ENCODE measurements at places on chromosomes 1 and 21. TPM values are rescaled to one million over a fixed set of nuclear protein-coding genes. Genes with fewer than 3 reads are reported as not detected.

The SNAP47 gene
- total RNA-seq, result 46.2 TPM

The KIF14 gene
- total RNA-seq, result 12.8 TPM

The C1QTNF12 gene
- total RNA-seq, result 2.5 TPM

The ST6GALNAC3 gene
- total RNA-seq, result 24.7 TPM

The ZNF670 gene
- total RNA-seq, result 8.5 TPM

The ZNF644 gene
- 54.4 TPM for total RNA-seq

DNA sequence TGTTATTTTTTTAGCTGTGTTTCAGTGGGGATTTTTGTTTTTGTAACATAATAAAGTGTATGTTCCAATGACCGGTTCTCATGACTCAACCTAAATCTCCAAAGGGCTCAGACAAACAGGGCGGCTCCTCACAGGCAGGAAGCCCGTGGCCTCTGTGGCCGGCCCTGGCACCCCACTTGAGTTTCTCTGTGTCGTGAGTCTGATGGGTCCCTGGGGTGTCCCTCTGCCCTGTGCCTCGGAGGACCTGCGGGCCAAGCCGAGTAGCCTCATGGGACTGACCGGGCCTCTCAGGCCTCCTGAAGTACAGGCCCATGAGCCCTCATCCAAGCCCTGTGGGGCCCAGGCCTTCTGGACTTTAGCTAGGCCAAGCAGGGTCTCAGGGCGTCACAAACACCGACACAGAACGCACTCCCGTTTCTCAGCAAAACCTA is 16.1 kb upstream of the CCDC27 start:
- H3K4me3 ChIP-seq, result no peak overlapping the region
- H3K36me3 ChIP-seq, result no peaks in the 10 kb centered on the region
- H3K4me1 ChIP-seq, result no peaks in the 10 kb centered on the region
- no peak for DNase-seq
- H3K27ac ChIP-seq, result no peak overlapping the region
- H3K27me3 ChIP-seq, result no peaks in the 10 kb centered on the region

- no peak overlapping the region for H3K4me3 ChIP-seq
- H3K4me1 ChIP-seq, result no peaks in the 10 kb centered on the region
- no peak for DNase-seq
- no peak overlapping the region for H3K27ac ChIP-seq
- H3K36me3 ChIP-seq, result no peaks in the 10 kb centered on the region
These were observed 151.6 kb downstream of the KCNJ6 start for GRCh38 chr21:37764691-37765090.

DNA sequence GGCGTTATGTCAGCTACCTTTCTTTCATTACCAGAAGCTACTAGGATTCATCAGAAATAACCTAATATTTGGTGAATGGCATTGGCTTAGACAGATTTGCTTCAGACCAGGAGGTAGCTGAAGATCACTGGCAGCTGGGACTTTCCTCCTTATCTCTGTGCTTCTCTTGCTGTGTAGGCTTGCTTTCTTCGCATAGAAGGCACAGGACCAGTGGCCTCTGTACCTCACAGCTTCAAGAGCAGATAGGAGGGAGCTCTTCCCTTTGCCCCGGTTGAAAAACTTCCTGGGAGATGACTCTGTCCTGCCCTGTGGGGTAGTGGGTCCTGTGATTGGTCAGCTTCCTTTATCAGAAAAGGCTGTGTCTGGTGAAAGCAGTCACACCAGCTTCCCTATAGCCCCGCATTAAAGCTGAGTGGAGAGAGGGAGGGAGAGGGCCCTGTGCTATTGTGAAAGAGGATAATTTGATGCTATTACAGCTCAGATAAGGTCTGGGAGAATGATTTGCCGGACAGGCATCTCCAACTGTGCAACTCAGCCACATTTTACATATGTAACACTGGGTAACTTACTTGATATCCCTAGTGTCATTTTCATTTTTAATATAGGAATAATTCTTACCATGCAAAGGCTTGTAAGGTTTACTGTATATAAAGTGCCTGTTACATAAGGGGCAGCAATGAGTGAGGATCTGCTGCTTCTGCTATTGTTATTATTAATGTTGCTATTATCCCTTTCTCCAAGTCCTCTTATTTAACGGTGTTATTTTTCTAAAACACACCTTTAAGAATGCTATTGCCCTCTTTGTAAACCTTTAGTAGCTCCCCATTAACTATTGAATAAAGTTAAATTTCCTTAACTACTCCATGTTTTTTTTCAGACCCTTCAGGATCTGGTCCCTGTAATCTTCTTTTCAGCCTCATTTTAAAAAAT is 31.6 kb downstream of the OSBPL9 start:
- peak overlapping the region; percentile 62 for H3K4me3 ChIP-seq
- H3K4me1 ChIP-seq, result peaks cover 30% of the 10 kb centered on the region
- no peaks in the 10 kb centered on the region for H3K27me3 ChIP-seq
- no peak for DNase-seq
- peaks cover 9% of the 10 kb centered on the region for H3K36me3 ChIP-seq

DNA sequence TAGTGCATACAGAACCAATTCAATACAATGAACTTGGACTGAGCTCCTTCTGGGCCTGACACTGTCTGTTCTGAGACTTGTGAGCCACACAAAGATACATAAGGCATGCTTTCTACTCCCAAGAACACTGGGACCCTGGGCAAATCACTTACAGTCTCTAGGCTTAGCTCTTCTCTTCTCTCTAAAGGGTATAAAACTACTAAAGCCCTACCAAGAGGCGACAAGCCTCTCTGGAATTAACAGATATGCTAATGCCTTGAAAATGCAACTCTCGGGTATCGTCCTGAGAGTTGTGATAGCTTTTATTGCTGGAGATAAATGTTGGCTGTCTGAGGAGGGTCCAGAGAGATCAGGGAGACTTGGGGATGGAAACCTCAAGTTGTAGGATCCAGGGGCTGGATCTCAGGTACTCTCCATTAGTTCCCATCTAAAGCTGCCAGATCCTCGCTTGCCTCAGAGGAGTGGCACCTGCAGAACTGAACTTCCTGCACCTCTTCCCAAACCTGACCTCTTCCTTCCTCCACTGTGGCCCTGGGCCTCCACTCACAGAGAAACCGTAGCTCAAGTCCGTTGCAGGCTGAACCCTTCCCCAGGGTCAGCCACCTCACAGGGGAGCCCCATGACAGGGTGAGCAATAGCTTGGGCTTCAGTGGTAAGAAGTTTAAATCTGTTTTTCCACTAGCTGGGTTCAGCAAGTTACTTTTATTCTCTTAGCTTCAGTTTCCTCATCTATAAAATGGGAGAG is 11.5 kb upstream of the CFAP45 start:
- no peak overlapping the region for H3K4me3 ChIP-seq
- H3K4me1 ChIP-seq, result peaks cover 54% of the 10 kb centered on the region
- H3K27me3 ChIP-seq, result no peaks in the 10 kb centered on the region

DNA sequence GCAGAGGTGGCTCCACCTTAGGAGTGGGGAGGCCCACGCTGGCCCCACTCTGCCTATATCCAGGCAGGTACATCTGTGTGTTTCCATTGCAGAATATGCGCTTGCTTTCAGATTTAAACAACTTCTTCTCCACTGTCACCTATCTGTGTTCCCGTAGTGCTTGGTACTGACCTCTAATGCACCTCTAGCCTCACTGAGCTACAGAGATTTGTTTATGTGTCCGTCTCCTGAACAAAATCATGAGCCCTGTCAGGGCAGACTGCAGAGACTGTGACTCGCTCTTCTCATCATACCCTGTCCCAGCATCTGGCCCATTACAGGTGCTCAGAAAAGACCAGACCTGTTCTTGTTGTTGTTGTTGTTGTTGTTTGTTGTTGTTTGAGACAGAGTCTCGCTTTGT is 14.5 kb upstream of the LRRC38 start:
- no peak for DNase-seq
- no peaks in the 10 kb centered on the region for H3K4me1 ChIP-seq
- H3K27me3 ChIP-seq, result peaks cover 3% of the 10 kb centered on the region
- H3K4me3 ChIP-seq, result no peak overlapping the region
- H3K27ac ChIP-seq, result no peak overlapping the region

- H3K36me3 ChIP-seq, result no peaks in the 10 kb centered on the region
- DNase-seq, result no peak
- no peaks in the 10 kb centered on the region for H3K4me1 ChIP-seq
- H3K27me3 ChIP-seq, result no peaks in the 10 kb centered on the region
- H3K27ac ChIP-seq, result no peak overlapping the region
- no peak overlapping the region for H3K4me3 ChIP-seq
These were observed 59.9 kb downstream of the ADSS2 start for GRCh38 chr1:244391761-244392160.

- DNase-seq, result no peak
- H3K27ac ChIP-seq, result no peak overlapping the region
- H3K36me3 ChIP-seq, result no peaks in the 10 kb centered on the region
- no peaks in the 10 kb centered on the region for H3K4me1 ChIP-seq
- no peak overlapping the region for H3K4me3 ChIP-seq
These were observed 29.3 kb upstream of the C1QA start for GRCh38 chr1:22607154-22607553.

GRCh38 chr1:2233997-2234761 is 6.1 kb downstream of the SKI start:
- H3K4me3 ChIP-seq, result peak overlapping the region; percentile 67
- H3K27ac ChIP-seq, result peak overlapping the region; percentile 78
- H3K4me1 ChIP-seq, result peaks cover 54% of the 10 kb centered on the region

DNA sequence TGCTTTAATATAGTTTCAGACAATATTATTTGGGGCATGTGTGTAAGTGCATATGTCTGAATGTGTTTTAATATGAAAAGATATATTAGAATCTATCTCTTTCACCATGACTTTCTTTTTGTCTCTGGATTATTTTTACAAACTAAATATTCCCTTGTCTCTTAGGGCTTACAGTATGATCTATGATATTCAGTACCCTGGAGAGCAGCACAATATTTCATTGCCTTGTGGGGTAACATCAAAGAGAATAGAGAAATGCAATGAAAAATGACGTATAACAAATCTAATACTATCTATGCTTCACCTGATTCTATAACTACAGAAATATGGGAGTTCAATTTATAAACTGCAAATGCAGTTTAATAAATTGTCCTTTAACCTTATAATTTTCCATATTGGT is 2084.5 kb downstream of the MRPL39 start:
- no peak for DNase-seq
- H3K27me3 ChIP-seq, result no peaks in the 10 kb centered on the region
- no peak overlapping the region for H3K27ac ChIP-seq
- H3K36me3 ChIP-seq, result no peaks in the 10 kb centered on the region
- no peaks in the 10 kb centered on the region for H3K4me1 ChIP-seq

- H3K36me3 ChIP-seq, result no peaks in the 10 kb centered on the region
- no peak overlapping the region for H3K4me3 ChIP-seq
- no peaks in the 10 kb centered on the region for H3K4me1 ChIP-seq
These were observed 22.8 kb downstream of the SLAMF7 start for GRCh38 chr1:160761886-160762285.

- H3K36me3 ChIP-seq, result no peaks in the 10 kb centered on the region
- no peak overlapping the region for H3K27ac ChIP-seq
- no peaks in the 10 kb centered on the region for H3K27me3 ChIP-seq
- peaks cover 22% of the 10 kb centered on the region for H3K4me1 ChIP-seq
- no peak overlapping the region for H3K4me3 ChIP-seq
- DNase-seq, result no peak
These were observed 19.5 kb downstream of the STK40 start for GRCh38 chr1:36366091-36366661.

DNA sequence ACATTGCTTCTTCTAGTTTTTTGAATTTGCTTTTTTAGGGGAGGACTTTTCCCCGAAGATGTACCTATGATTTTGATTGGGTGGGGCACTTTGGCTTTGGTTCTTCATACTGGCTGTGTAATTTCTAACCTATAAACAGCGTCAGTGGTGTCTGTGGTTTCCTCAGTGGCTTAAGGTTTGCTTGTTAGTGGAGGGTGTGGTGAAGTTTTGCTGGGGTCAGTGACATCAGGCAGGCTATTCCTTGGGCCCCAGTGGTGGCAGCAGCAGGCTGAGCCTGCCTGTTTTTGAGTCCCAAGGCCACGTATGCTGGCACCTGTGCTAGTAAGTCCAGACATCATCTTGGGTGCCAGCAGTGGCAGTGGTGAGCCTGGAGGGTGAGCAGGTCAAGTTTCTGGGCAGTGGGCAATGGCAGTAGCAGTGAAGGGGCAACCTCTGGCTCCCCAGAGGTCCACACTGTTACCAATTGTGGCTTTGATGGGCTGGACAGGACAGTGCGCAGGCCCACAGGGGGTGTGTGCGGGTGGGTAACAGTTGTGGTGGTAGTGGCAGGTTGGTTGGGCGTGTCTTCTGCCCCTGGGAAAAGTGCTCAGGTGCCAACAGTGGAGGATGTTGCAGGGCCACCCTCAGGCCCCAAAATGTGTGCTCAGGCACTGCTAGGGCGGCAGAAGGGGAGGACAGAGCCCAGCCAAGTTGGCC is 54.9 kb upstream of the B3GALT2 start:
- peaks cover 60% of the 10 kb centered on the region for H3K36me3 ChIP-seq
- DNase-seq, result no peak
- no peak overlapping the region for H3K27ac ChIP-seq
- H3K4me1 ChIP-seq, result no peaks in the 10 kb centered on the region
- no peaks in the 10 kb centered on the region for H3K27me3 ChIP-seq

DNA sequence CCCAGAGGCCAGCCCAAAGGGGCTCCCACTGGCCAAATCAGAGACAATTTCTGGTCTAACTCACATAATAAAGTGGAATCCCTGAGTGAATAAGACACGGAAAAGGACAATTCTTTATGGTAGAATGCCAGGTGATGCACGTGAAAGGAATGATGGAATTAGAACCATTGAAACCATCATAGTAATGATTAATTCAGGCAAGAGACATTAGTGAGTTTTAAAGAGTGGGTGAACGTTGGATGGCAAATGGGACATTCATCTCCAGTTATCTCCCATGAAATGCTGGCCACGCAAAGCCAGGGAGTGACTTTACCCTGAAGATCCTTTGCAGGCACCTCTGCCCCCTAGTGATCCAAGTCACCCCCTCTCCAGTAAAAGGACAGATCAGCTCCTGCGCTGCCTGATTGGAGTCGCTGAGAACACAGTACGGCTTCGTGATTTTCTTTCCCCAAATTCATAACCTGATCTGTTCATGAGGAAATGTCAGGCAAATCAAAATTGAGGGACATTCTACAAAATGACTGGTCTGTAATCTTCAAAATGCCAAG is 87.5 kb downstream of the AJAP1 start:
- no peak overlapping the region for H3K27ac ChIP-seq
- H3K4me1 ChIP-seq, result peaks cover 15% of the 10 kb centered on the region
- peaks cover 2% of the 10 kb centered on the region for H3K27me3 ChIP-seq
- DNase-seq, result no peak
- H3K4me3 ChIP-seq, result no peak overlapping the region

DNA sequence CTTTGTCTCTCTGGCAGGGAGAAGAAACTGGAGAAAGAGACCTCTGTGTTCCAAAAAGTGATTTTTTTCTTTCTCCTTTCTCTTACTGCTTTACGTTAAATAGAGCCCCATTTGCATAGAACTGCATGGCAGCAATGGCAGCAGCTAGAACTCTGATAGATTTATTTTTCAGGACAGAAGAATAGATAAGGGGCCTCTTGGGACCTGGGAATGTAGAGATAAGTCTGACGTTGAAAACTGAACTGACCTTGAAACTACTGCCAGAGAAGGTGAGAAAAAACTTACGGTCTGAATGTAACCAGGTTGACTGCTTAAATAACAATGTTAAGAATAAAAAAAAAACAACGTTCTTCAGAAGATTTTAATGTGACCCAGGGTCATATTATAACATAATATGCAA is 25.4 kb upstream of the B3GALT5 start:
- no peak for DNase-seq
- no peak overlapping the region for H3K27ac ChIP-seq
- H3K4me1 ChIP-seq, result no peaks in the 10 kb centered on the region
- no peaks in the 10 kb centered on the region for H3K27me3 ChIP-seq
- no peak overlapping the region for H3K4me3 ChIP-seq

Measured in type B pancreatic cell (in vitro differentiated cells).